ENCODE measurements at places on chromosomes 2 and 18.

- no peak for DNase-seq
These were observed 30.5 kb upstream of the ATP8B1 start for GRCh38 chr18:57833441-57834101.

GRCh38 chr18:25056429-25056828 lies 295.5 kb downstream of the ZNF521 start:
- no peak for DNase-seq

DNA sequence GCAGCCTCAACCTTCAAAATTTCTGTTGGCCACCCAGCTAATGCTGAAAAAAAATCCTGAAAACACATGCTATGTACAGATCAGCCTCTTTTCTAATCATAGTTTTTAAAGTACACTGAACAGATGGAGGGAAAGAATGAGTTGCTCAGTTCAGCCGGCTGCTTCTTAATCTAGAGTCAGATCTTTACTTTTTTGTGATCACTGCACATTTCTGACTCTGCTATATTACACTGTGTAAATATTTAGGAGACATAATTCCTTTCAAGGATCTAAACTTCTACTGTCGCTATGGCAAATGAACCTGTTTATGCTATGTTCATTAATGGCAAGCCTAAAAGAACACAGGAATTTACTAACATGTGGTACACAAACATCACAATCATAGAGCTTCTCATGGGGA lies 114.2 kb downstream of the SRBD1 start:
- no peak for DNase-seq

DNA sequence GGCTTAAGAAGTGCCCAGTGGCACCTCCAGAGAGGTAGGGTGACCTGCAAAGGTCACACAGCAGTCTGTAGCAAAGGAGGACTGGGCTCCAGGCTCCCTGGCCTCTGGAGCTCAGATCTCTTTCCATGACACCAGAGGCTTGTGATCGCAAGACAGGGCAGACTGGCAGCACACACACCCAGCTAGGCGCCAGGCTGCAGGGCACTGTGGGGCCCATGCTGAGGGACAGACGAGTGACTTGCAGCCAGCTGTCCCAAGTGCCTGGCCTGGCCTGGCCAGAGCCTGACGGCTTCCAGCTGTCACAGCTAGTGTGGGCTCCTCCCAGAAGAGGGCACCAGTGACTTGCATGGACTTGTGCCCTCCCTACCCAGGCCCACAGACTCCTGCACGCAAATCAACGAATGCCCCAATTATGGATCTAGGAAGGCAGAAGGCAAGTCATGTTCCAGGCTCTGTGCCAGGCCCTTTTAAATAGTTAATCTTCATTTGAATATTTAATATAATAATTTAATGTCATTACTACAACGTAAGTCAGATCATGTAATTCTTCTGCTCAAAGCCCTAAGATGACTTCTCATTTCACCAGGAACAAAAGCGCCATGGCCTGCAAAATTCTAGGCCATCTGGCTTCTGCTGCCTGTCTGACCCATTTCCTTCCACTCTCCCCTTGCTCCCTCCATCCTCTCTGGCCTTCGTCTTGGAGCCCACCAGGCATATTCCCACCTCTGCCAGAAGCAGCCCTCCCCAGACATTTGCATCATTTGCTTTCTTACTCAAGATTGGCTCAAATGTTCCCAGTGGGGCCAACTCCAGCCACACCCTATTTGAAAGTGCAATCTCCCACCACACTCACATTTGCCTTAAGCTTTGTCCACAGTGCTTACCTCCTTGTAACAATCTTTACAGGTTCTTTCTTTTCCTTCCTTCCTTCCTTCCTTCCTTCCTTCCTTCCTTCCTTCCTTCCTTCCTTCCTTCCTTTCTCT lies 3.7 kb upstream of the SPEG start:
- no peak for DNase-seq

DNA sequence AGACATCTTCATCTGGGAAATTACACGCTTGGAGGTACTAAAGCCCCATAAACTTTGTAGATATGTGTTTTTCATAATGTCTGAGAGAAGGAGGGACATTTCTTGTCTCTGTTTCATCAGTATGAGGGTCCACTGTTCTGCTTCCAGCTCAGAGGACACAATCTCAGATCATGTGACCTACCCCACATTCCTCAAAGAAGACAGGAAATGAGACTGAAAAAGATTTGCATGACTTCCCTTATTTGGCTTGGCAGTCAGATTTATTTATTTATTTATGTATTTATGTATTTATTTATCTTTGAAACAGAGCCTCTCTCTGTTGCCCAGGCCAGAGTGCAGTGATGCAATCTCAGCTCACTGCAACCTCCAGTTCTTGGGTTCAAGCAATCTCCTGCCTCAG lies 463.7 kb upstream of the RGPD4 start:
- DNase-seq = no peak

- no peak for DNase-seq
These were observed 419.8 kb downstream of the SETBP1 start for GRCh38 chr18:45100321-45101105.

DNA sequence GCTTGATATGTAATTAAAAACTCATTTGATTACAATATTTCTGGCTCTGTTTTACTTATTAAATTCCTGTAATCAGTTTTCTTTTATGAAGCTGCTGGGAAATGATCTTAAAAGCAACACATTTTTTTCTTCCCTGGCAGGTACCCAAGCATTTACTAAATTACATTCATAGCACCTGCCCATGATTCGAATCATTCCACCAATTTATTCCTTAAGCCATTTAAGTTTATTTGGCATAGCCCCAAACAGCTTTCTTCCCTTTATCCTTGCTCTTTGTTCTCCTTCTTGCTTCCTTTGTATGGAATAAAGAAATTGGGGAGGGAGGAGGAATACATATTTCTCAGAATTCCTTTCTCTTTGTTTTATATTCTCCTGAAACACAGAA lies 241.3 kb downstream of the AGPS start:
- DNase-seq = no peak

DNA sequence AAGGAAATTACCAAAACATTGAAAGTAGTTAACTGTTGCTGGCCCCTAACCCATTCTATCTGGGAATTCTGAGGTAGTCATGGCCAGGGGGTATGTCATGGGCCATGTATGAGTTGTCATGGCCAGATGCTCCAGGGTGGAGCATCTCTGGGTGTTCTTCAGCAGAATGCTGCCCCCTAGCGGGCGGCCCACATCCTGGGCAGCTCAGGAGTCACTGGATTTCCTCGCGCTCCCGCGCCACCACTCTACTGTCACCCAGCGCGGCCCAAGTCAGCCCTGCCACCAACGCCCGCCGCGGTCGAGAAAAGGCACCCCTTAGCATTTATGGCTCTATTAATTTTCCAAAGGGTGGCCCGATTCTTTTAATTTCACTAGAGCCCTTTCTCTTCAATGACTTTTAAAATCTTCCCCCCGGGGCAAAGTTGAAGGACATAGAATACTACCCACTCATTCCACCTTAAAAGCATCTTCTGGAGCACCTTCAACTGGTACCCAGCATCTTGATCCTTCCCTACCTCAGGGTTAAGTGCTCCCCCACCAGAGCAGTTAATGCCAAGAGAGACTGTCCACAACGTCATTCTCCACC lies 41.6 kb downstream of the PKDCC start:
- DNase-seq = peak; percentile 74

DNA sequence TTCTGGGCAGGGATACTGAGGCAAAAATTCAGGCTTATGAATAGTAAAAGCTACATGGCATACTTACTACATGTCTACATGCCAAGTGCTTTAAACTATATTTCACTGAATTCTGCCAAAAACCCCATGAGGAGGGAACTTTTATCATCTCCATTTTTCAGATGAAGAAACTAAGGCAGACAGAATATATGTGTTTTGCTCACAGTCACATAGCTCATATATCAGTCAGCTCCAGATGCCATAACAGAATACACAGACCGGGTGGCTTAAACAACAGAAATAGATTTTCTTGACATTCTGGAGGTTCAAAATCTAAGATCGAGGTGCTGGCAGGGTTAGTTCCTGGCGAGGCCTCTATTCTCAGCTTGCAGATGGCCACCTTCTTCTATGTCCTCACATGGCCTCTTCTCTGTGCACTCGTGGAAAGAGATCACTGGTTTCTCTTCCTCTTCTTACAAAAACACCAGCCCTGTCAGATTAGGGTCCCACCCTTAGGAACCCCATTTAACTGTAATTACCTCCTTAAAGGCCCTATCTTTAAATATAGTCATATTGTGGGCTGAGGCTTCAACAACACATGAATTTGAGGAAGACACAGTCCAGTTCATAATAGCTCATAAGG lies 27.1 kb upstream of the CREB1 start:
- no peak for DNase-seq

DNA sequence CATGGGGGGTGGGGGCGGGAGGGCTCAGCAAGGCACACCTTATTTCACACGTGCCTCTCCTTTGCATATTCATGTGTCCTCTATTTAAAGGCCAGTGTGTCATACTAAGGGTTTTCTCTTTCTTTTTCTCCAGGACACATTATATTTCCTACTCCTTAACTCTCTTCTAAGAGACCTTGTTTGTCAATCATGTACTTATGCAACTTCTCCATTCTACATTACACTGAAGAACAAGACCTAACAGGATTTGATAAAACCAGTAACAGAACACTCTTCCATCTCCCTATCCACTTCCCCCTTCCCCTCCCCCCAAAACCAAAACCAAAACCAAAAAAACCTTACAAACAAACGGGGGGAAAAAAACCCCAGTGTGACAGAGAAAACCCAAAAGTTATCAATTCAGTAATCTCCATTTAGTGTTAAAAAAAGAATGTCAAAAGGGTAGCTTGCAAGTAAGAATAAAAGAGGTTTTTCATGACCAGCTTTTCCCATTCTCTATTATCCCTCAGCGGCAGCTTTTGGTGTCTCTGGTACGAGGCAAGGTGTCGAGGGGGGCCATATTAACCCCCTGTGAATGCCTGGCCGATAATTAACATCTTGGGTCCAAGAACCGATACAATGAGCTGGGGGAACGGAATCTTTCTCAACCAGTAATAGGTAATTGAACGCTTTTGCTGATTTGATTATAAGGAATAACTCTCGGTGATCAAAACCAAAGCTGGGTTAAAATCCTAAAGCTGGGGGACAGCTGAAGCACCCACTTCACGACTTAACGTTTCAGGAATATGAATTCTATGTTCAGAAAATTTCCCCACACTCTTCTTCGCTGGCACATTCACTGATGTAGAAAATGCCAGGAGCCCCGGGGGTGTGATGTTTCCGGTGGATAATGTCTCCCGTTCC lies 191.0 kb upstream of the TCF4 start:
- no peak for DNase-seq

GRCh38 chr2:158716121-158716791 lies 78.9 kb upstream of the DAPL1 start:
- no peak for DNase-seq

DNA sequence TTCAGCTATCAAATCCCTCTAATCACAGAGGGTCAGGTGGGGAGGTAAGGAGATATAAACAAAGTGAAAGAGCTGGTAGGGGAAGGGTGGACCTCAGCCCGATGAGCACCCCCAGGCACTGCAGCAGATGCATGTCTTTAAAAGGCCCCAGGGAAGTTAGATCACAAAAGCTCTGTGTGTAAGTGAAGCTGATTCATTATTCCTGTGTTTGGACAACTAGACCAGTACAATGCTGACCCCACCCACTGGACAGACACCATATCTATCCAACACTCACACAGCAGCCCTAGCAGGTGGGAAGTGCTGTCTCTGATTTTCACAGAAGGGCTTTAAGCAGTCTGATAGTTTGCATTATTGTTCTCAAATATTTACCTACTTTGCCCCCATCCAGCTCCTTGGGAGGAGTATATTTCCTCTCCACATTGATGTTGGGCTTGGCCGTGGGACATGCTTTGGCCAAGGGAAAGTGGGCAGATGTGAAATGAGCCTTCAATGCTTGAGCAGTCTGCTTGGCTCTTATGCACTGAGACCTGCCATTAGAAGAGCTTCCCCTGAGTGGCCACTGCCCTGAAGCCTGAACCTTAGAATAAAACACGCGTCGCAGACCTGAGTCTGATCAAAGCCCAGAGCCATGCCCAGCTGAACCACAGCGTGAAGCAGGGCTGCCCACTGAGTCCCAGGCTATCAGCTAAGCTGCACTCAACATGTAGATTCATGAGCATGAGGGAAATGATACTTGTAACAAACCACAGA lies 111.4 kb downstream of the COPS8 start:
- DNase-seq = no peak

DNA sequence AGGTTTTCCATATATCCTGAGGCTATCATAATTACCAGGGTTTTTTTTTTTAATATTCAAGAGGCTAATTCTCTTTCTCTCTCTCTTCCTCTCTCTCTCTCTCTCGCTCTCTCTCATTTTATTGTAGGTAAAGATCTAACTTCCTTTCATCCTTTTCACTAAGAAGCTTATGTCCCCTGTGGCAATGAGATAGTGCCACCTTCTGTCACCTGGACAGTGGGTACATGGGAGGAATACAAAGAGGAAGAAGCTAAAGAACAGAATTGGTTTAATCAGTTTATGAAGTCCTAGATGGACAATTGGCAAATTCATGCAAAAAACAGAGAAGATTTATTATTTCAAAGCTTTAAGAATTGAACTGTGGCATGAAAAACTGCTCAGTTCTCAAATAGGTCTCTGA lies 1582.3 kb upstream of the TMEFF2 start:
- DNase-seq = no peak

- peak; percentile 13 for DNase-seq
These were observed 1337.6 kb upstream of the SLC39A10 start for GRCh38 chr2:194319222-194319992.

GRCh38 chr2:62215306-62216064 lies 19.6 kb downstream of the B3GNT2 start:
- DNase-seq = no peak

DNA sequence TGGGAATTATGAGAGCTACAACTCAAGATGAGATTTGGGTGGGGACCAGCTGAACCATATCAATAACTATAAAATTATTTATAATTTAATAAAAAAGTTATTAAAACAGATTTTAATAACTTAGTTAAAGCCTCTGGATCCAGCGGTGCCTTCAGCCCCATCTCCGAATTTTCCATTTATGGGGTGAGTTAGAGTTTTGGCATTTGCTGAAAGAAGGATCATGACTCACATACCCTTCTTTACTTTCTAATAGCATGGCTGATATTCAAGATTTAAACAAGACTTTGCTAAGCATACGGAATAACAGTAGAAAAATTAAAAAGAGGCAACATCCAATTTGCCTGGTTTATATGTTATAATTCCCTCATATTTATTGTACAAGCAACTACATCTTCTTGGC lies 94.5 kb downstream of the RDH14 start:
- DNase-seq = no peak

- DNase-seq = no peak
These were observed 41.6 kb downstream of the LPIN1 start for GRCh38 chr2:11787991-11788390.

- DNase-seq = no peak
These were observed 33.8 kb downstream of the RBKS start for GRCh38 chr2:27856386-27856785.

DNA sequence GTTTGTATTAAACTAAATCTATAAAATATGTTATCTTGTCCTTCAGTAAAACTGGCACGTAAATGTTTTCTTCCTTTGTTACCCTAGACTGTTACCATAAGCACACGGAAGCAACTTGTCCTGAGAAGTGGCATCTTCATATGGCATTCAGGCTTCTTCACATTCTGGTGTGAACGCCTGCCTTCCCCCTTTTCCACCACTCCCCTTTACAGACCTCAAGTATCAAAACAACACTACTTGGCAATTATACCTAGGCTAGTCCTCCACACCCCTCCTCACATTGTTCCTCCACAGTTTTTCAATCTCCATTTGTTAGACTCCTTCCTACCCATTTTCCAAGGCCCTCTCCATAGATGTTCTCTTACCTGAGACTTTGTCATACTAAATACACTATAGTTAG lies 2.9 kb downstream of the MEX3C start:
- no peak for DNase-seq

GRCh38 chr2:4258563-4258962 lies 555.2 kb downstream of the DCDC2C start:
- no peak for DNase-seq

- no peak for DNase-seq
These were observed 63.8 kb upstream of the PPP1CB start for GRCh38 chr2:28687640-28688385.

Data from HEK293T (cell line).